ENCODE measurements at places on chromosomes 13 and 19. TPM values are rescaled to one million over a fixed set of nuclear protein-coding genes. Genes with fewer than 3 reads are reported as not detected.

PSG11 gene
- not detected for polyA plus RNA-seq

ADGRE3 gene
- 0.14 TPM for polyA plus RNA-seq

DNA sequence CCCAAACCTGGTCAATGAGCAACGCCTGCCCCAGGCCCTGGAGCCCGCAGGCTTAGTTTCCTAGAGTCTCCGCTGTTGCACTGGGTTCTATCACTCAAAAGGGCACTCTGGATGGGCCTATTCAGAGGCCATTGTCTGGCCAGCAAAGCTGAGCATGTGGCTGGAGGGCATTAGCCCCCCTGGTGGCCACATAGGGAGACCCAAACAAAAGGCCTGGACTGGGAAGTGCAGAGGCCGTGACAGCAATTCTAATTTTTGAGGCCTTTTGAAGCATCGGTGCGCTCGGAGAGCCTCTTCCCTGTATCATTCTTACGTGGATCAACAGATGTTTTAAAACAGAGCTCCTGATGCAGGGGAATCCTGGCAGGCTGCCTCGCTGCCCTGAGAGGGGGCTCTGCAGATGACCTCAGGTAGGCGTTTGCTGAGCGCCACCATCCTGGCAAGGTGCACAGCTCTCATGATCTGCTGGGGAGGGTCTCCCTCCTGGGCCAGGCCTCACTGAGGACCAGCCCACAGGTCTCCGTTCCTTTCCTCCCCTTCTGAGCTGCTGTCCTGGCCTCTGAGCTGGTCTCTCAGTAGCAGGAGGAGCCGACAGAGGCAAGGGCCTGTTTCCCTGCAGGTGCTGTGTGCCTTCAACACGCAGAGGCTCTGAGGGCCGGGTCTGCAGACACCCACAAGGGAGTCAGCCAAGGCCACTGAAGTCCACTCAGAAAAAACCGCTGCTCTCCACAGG, 190.5 kb downstream of the URI1 start:
- DNase-seq, result no peak

GRCh38 chr19:16527971-16528521, 14.2 kb downstream of the CHERP start:
- no peak for DNase-seq

DNA sequence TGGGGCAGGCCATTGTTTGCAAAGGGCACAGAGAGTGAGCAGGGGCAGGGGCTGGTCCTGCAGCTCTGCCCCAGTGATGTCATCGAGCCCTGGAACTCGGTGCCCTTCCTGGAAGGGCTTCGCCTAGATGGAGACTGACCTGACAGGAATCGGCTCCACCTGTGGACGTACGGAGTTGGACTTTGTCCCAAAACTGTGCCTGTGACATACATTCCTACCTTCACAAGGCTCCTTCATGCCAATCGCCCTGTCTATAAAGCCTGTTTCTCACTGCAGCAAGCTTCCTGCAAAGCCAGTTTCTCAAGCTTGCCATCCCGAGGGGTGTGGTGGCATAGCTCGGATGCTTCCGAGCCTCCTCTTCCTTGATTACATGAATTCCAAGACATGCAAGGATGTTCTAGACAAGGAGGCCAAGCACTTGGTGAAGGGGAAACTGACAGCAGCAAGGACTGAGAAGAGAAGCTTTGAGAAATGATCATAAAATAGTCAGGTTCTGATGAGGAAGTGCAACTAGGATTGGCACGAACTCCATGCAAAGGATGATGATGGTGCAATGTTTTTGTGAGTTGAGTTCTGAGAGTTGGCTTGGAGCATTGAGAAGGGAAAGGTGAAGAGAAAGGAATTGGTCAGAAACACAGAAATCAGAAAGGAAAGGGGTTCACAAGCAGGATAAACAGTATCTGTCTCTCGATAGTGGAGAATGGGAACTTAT, 73.6 kb upstream of the STK24 start:
- DNase-seq, result no peak

JSRP1 gene
- polyA plus RNA-seq, result 0.73 TPM

ZNF296 gene
- 2.3 TPM for polyA plus RNA-seq

DAND5 gene
- not detected for polyA plus RNA-seq

CYP2A6 gene
- 0.10 TPM for polyA plus RNA-seq

RYR1 gene
- 7.2 TPM for polyA plus RNA-seq

TRPC4 gene
- 4.5 TPM for polyA plus RNA-seq

DNA sequence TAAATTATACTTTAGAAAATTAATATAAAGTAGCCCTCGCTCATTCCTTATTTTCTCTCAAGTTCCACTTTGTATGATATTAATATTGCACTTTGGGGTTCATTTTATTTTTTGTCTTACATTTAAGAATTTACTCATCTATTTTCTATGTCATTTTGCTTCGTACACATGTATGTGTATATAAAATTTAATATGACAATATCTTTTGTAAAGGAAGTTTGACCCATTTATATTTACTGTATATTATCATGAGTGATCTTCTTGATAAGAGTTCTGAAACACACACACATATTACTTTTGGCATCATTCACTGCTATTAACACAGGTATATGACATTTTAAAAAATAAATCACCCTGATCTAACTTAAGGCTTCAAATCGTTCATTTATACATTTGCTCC, 83.1 kb downstream of the IRS2 start:
- DNase-seq, result no peak

GRCh38 chr13:41668130-41668757, 210.9 kb downstream of the RGCC start:
- DNase-seq, result peak; percentile 52

GRCh38 chr19:37506387-37507166, at the start of gene ZNF793:
TSS of gene ZNF793 (plus strand) at chr19:37506939. CDS start at chr19:37523440, 16,501 bp downstream.
- DNase-seq, result peak; percentile 96

IGSF23 gene
- 0.99 TPM for polyA plus RNA-seq

LATS2 gene
- 23.6 TPM for polyA plus RNA-seq

- DNase-seq, result no peak
Measured at GRCh38 chr19:33368074-33368864, 5.2 kb upstream of the CEBPG start.

GRCh38 chr19:16637535-16637934, 9.5 kb upstream of the MED26 start:
- DNase-seq, result no peak

Data from left renal cortex interstitium (tissue), 4 donors.